ENCODE measurements at places on chromosomes 6 and 20.
A peak's percentile ranks its signal among the peaks of the same experiment; 100 is the strongest.

- no peak for DNase-seq
Observed at GRCh38 chr20:44222633-44223368, 12.2 kb upstream of the OSER1 start.

DNA sequence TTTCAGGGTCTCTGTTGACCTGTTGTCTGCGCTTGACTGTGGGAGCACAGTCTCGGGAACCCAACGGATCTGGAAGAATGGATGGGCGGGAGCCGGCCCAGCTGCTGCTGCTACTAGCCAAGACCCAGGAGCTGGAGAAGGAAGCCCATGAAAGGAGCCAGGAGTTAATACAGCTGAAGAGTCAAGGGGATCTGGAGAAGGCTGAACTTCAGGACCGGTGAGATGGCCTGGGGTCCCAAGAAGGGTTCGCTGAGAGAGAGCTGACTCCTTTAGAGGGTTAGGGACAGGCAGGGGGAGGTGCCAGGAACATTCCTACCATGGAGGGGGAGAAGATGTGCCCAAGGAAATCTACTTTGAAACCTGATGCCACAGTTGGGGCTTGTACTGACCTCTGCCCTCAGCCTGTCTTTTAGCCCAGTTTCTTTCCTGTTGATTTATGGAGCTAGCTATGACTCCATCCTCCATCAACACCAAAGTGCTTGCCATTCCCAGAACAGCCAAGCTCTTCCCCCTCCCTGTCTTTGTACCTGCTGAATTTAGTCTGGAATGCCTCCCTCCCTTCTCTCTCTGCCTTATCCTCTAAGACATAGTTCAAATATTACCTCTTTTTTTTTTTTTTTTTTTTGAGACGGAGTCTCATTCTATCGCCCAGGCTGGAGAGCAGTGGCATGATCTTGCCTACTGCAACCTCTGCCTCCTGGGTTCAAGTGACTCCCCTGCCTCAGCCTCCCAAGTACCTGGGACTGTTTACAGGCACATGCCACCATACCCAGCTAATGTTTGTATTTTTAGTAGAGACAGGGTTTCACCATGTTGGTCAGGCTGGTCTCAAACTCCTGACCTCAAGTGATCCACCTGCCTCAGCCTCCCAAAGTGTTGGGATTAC, 12.2 kb downstream of the CEP250 start:
- peak; percentile 65 for DNase-seq

DNA sequence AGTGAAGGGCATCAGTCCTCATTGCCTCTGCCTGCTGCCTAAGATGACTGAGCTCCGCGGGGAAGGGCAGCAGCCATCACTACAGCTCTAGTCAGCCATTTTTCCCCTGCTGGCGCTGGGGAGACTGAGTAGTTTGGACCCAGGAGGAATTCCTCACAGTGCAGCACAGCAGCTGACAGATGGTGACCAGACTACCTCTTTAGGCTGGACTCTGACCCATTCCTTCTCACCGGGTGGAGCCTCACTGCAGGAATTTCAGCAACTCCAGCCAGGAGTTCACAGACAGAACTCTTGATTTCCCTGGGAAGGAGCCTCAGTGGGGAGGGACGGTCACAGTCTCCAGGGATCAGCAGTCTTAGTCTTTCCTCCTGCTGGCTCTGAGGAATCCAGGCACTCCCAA, 492.0 kb upstream of the MMS22L start:
- DNase-seq: no peak

DNA sequence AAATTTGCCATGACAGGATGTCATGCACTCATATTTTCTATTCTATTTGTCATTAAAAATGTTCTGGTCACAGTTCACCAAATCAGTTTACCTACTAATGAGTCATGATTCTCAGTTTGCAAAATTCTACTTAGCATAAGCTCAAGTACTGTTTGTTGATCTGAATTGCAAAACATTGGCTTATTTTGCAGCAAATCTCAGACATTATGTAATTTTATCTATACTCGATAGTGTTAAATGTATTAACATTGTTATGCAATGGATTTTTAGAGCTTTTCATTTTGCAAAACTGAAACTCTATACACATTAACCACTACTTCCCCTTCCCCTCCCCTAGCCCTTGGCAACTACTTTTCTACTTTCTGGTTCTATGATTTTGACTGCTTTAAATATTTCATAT, 213.8 kb upstream of the ZFP64 start:
- peak; percentile 16 for DNase-seq

GRCh38 chr6:142356884-142357225, 55.0 kb downstream of the ADGRG6 start:
- DNase-seq: no peak

DNA sequence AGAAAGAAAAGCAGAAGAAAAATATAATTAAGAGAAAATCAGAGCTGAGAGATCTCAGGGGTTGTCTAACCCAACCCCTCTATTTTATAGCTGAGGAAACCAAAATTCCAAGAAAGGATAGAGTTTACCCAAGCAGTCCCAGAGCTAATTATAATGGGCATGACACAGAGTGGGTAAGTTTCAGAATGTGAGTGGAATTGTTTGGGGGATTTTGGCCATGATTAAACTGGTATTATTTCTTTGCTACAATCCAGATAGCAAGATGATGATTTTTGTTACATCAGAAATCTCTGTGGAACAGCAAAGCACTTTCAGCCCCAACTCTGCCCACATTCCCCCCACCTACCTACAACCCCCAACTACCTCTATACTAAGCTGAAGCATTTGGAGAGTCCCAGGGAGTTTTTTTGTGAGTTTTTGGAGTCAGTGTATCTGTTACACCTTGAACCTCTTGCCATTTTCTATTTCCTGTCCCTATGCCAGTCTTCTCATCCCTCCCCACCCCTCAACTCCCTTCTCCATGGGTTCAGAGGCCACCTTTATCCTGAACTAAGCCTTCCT, 24.7 kb downstream of the POFUT1 start:
- DNase-seq: no peak

DNA sequence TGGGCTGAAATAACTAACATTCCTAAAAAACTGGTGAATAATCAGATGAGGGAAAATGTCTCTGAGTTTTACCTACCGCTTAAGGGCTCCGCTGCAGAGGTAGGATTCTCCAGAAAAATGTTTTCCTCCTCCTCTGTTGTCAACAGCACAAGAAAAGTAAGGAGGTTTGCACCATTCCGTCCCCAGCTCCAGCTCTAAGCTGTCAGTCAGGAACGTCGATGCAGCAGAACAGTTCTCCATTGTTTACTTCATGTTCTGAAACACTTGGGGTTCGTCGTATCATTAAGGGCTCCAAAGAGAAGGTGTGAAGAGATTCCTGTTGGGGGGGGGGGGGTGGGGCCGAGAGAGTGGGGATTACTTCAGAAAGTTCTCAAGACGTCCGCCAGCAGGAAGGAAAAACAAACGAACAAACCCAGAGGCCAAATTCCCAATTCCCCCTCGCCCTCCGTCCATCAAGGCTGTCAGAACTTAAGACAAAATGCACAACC, 734 bp downstream of the MMS22L start:
- peak; percentile 16 for DNase-seq

DNA sequence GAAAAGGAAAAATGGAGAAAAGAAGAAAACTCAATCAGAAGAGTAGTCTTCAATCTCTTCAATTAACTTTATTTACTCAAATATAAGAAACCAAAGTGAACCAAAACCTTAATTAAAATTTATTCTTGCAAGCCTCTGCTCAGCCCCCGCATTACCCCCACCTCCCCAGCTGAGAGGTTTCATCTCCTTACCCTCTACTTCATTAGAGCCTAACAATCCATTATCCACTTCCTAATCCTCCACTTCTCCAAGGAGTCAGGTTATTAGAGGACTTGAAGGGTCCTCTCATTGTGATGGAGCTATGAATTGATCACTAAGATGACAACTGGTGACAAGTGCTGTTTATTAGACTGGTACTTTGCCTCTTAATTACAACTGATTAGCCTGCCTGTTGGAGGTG, 956.5 kb downstream of the TFAP2A start:
- no peak for DNase-seq

GRCh38 chr6:165702669-165703068, 39.6 kb upstream of the PDE10A start:
- no peak for DNase-seq

DNA sequence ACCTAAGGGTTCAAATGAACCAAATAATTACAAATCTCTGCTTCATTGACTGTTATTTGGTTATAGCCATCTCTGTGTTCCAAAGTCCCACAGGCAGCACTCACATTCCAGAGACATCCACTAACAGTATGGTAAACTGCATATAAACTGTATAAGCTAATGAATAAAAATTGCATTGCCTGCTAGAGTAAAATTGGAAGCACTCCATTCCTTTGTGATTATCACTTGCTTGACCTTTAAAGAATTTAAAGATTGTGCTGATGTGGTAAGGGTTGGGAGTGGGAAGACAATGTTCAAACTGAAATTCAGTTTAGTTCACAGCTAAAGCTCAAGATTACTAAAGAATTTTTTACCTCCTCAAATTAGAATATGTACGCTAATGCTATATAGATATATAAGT, 31.0 kb upstream of the OSTM1 start:
- no peak for DNase-seq

GRCh38 chr6:20583444-20583800, 49.2 kb downstream of the CDKAL1 start:
- no peak for DNase-seq

DNA sequence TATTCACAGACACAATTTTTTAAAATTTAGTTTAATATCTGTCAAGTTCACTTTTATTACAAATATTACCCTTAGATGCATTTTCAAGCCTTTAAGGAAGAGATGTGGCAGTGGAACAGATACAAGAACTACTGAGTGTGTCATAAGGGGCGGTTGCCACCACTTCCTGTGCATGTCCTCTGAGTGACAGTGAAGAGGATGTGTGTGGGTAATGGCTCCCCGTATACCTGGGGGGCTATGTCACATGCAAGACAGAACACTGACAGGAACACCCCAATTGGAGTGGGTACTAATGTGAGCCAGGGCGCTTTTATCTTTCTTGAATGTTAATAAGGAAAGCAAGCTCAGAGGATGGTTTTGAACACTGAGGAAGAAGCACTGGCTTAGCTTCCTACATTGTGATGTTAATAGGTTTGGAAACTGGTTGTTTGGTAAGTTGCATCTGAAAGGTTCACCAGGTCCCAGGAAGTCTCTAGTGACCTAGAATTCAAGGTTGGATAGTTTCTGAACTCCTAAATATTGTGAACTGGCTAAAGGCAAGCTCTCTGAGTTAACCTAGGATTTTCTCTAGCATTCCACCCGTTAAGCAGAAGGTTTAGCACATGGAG, 83.4 kb upstream of the ASF1A start:
- DNase-seq: no peak
